ENCODE measurements at places on chromosomes 16 and 17.

DNA sequence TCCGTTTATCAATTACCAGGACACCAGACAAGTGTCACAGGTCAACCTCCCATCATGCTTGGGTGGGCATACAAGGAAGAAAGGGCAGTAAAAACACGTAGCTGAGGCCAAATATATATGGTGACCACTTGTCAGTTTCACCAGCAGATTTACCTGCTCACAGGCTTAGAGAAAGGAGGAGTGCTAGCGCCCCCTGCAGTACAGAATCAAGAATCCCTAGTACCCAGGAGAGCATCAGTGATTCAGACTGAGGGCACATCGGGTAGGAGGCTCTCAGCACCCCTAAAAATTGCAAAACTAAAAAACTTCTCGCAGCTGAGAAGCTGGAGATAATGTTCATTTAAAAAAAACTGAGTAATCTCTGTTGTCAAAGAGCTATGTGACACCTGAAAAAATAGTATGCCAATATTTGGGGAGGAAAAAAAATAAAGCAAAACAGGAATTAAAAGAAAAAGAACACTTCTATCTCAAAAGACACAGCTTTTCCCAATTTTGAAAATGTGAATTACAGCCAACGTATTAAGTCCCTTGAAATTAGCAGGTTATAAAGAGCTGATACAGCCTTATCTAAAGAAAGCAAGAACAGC lies 21.2 kb upstream of the MON1B start:
- DNase-seq = peak; percentile 79
- no peaks in the 10 kb centered on the region for H3K4me1 ChIP-seq
- peaks cover 21% of the 10 kb centered on the region for H3K27me3 ChIP-seq
- H3K4me3 ChIP-seq = no peak overlapping the region
- no peaks in the 10 kb centered on the region for H3K36me3 ChIP-seq

- peaks cover 49% of the 10 kb centered on the region for H3K36me3 ChIP-seq
- no peak overlapping the region for H3K4me3 ChIP-seq
- DNase-seq = peak; percentile 47
Measured at GRCh38 chr17:27608328-27609230, 22.4 kb upstream of the LGALS9 start.

- DNase-seq = no peak
- H3K27me3 ChIP-seq = no peaks in the 10 kb centered on the region
- H3K4me1 ChIP-seq = peaks cover 22% of the 10 kb centered on the region
- peak overlapping the region; percentile 20 for H3K27ac ChIP-seq
Measured at GRCh38 chr16:81041696-81042095, 6.1 kb downstream of the ATMIN start.

DNA sequence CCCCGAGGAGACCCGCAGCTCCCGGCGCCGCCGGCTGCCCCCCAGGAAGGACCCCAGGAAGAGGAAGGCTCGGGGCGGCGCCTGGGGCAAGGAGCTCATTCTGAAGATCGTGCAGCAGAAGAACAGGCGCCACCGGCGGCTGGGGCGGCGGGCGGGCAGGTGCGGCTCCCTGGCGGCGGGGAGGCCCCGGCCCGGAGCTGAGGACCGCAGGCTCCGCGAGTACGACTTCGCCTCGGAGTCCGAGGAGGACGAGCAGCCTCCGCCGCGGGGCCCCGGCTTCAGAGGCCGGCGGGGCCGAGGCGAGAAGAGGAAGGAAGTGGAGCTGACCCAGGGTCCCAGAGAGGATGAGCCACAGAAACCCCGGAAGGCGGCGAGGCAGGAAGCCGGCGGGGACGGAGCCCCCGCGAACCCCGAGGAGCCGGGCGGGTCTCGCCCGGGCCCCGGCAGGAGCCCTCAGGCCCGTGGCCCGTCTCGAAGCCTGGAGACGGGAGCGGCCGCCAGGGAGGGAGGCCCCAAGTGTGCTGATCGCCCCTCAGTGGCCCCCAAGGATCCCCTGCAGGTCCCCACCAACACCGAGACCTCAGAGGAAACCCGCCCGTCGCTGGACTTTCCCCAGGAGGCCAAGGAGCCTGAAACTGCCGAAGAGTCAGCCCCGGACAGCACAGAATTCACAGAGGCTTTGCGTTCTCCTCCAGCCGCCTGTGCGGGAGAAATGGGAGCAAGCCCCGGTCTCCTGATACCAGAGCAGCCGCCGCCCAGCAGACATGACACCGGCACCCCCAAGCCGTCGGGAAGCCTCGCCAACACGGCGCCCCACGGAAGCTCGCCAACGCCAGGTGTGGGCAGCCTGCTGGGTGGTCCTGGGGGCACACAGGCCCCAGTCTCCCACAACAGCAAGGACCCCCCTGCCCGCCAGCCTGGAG lies 22.3 kb upstream of the ZFPM1 start:
- H3K27ac ChIP-seq = no peak overlapping the region
- H3K4me1 ChIP-seq = peaks cover 6% of the 10 kb centered on the region
- no peaks in the 10 kb centered on the region for H3K36me3 ChIP-seq
- H3K27me3 ChIP-seq = no peaks in the 10 kb centered on the region
- peak overlapping the region; percentile 69 for H3K4me3 ChIP-seq

DNA sequence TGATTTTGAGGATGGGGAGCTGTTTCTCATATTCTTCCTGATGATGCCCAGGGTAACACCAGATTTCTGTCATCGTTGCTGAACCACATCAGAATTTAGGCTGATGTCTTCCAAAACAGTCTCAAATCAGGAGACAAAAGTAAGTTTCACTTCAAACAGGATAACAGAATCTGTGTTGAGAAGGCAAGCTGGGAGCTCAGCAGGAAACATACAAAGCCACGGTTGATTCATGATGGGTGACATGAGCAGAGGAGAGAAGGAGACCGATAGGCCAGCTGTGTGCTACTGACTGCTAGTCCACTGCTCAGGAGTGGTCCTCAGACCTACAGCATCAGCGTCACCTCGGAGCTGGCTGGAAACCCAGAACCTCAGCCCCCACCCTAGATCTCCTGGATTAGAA lies 62.9 kb upstream of the RCVRN start:
- no peak for DNase-seq
- H3K27me3 ChIP-seq = no peaks in the 10 kb centered on the region
- no peaks in the 10 kb centered on the region for H3K4me1 ChIP-seq
- no peak overlapping the region for H3K4me3 ChIP-seq
- H3K27ac ChIP-seq = no peak overlapping the region

GRCh38 chr16:71754652-71755051 lies 30.2 kb upstream of the PHLPP2 start:
- peaks cover 32% of the 10 kb centered on the region for H3K36me3 ChIP-seq

DNA sequence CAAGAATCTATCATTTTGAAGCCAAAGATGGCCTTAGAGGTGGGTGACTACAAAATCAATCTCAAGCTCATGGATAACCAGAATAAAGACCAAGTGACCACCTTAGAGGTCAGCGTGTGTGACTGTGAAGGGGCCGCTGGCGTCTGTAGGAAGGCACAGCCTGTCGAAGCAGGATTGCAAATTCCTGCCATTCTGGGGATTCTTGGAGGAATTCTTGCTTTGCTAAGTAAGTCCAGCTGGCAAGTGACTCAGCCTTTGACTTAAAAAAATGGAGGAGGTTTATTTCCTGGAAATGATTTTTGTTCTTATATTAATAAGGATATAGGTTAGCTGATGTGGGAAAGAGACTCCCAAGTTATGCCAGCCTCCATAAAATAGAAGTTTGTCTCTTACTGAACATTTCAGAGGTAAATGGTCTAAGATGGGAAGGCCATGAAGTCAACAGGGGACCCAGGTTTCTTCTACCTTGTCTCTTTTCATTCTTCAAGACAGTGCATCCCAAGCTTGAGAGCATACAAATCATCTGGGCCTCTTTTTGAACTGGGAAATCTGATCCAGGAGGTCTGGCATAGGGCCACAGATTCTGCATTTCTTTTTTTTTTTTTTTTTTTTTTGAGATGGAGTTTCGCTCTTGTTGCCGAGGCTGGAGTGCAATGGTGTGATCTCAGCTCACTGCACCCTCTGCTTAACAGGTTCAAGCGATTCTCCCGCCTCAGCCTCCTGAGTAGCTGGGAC lies 19.8 kb upstream of the TANGO6 start:
- H3K27me3 ChIP-seq = no peaks in the 10 kb centered on the region
- H3K27ac ChIP-seq = no peak overlapping the region
- no peaks in the 10 kb centered on the region for H3K36me3 ChIP-seq
- no peaks in the 10 kb centered on the region for H3K4me1 ChIP-seq

- H3K27me3 ChIP-seq = no peaks in the 10 kb centered on the region
- H3K4me3 ChIP-seq = peak within 1 kb of the TSS; percentile 98
- peaks cover 29% of the 10 kb centered on the region for H3K36me3 ChIP-seq
- peak; percentile 99 for DNase-seq
Measured at GRCh38 chr17:4709794-4710692, at the start of gene ARRB2. ARRB2 (plus strand) TSS chr17:4710632; CDS start chr17:4710722, 90 bp downstream.

DNA sequence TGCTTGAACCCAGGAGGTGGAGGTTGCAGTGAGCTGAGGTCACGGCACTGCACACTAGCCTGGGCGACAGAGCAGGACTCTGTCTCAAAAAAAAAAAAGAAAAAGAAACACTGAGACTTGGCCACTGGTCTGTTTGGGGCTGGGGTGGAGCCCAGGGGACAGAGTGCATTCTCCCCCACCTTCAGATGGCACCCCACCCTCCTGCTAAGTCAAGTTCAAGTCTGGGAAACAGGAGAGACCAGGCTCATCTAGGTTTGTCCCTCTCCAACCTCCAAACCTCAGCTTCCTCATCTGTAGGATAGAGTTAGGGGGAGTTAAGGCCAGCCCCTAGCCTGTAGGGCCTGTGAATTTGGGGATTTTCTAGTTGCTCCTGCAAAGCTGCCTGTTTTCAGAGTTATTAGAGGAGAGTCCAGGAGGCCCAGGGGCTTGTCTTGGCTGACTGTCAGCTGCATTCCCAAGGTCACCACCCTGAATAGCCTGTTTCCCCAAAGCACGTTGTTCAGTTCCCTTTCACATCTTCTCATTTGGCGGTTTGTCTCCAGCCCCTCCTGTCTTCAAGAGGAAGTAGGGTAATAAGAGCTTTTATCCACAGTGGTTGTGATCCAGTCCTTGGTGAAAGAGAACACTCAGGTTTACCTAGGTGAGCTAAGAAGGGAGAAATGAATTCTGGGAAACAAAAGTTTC lies 2.2 kb downstream of the MT3 start:
- no peak overlapping the region for H3K4me3 ChIP-seq
- H3K4me1 ChIP-seq = peaks cover 9% of the 10 kb centered on the region
- H3K27me3 ChIP-seq = peaks cover 12% of the 10 kb centered on the region

- H3K4me1 ChIP-seq = no peaks in the 10 kb centered on the region
- peaks cover 33% of the 10 kb centered on the region for H3K36me3 ChIP-seq
- no peak overlapping the region for H3K4me3 ChIP-seq
- DNase-seq = no peak
Measured at GRCh38 chr17:43079641-43080302, 45.4 kb downstream of the BRCA1 start.

- H3K4me1 ChIP-seq = no peaks in the 10 kb centered on the region
- no peaks in the 10 kb centered on the region for H3K27me3 ChIP-seq
- no peaks in the 10 kb centered on the region for H3K36me3 ChIP-seq
- H3K4me3 ChIP-seq = no peak overlapping the region
- DNase-seq = no peak
- H3K27ac ChIP-seq = no peak overlapping the region
Measured at GRCh38 chr17:2916461-2916860, 120.2 kb downstream of the RAP1GAP2 start.

GRCh38 chr16:77684181-77684526 lies 38.2 kb upstream of the NUDT7 start:
- peaks cover 15% of the 10 kb centered on the region for H3K27me3 ChIP-seq
- H3K4me3 ChIP-seq = no peak overlapping the region
- no peak overlapping the region for H3K27ac ChIP-seq
- DNase-seq = no peak
- no peaks in the 10 kb centered on the region for H3K36me3 ChIP-seq

GRCh38 chr16:15672514-15673167 lies 22.6 kb downstream of the NDE1 start:
- no peaks in the 10 kb centered on the region for H3K27me3 ChIP-seq
- peak; percentile 80 for DNase-seq
- H3K27ac ChIP-seq = peak overlapping the region; percentile 94
- peak overlapping the region; percentile 60 for H3K4me3 ChIP-seq
- H3K36me3 ChIP-seq = peaks cover 47% of the 10 kb centered on the region

DNA sequence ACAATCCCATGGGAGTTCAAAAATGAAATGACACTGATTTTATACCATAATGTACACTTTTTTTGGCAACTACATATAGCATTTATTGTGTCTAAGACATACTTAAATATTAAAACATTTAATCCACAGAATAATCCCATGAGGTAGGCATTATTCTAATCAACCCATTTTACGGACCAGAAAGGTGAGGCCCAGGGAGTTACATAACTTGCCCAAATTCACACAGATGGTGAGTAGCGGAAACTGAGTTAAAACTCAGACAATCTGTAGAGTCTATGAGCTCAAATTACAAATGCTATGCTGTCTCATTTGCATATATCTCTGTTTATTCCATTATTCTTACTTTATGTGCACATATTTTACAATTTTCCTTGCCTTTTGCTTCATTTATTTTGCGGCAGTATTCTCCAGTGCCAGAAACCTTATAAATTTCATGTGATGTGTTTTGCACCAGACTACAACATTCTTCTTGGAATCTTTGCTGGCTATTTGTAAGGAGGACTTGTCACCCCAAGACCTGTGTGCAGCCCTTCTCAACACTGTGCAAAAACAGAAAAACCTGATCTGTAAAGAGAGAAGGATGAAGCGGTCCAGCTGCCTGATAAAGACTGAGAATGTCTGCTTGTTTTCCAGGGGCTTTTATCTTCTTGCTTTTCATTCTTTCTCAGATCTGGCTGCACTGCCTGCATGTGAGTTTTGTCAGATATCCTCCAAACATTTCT lies 2.3 kb upstream of the ABCA9 start:
- DNase-seq = no peak
- no peaks in the 10 kb centered on the region for H3K36me3 ChIP-seq
- peaks cover 3% of the 10 kb centered on the region for H3K27me3 ChIP-seq
- H3K4me3 ChIP-seq = no peak overlapping the region

- peak overlapping the region; percentile 34 for H3K27ac ChIP-seq
- H3K4me1 ChIP-seq = peaks cover 6% of the 10 kb centered on the region
- H3K27me3 ChIP-seq = no peaks in the 10 kb centered on the region
- no peak overlapping the region for H3K4me3 ChIP-seq
- no peak for DNase-seq
- H3K36me3 ChIP-seq = peaks cover 40% of the 10 kb centered on the region
Measured at GRCh38 chr17:36498560-36499300, 12.2 kb downstream of the ZNHIT3 start.

GRCh38 chr17:63120406-63120805 lies 154.4 kb downstream of the TANC2 start:
- no peak for DNase-seq
- no peak overlapping the region for H3K27ac ChIP-seq
- H3K4me3 ChIP-seq = no peak overlapping the region
- no peaks in the 10 kb centered on the region for H3K27me3 ChIP-seq

Measured in activated CD8-positive, alpha-beta T cell treated with anti-CD3 and anti-CD28 coated beads for 36 hours (primary cell).